ENCODE measurements at places on chromosomes 3 and 15.

DNA sequence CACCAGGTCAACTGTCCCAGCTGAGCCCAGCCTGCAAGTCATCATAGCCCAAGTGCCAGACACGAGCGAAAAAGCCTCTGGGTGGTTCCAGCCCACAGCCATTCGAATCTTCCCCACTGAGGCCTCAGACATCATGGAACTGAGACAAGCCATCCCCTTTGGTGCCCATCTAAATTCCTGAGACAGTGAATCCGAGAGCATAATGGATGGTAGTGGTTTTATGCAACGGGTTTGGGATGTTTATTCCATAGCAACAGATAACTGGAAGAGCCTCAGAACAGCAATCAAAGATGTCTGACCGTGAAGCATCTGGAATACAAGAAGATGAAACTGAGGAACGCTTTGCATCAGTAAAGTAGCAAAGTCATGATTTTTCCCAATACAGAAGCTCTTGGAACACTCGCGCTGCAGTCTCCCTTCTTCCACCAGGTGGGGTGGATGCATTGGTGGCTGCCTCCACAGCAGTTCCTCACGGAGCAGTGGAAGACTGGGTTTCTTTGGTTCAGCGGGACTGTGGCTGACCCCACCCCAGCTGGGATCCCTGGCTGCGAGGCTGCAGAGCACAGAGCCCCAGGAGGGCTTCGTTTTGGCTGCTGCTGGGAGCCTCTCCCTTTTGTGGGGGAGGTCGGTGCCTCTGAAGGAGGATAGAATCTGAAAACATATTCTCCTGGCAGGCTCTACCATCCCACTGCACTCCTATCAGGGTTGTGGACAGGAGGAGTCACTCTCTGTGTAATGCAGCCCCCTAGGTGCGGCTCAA, 26.4 kb upstream of the PDE8A start:
- peak; percentile 70 for DNase-seq

DNA sequence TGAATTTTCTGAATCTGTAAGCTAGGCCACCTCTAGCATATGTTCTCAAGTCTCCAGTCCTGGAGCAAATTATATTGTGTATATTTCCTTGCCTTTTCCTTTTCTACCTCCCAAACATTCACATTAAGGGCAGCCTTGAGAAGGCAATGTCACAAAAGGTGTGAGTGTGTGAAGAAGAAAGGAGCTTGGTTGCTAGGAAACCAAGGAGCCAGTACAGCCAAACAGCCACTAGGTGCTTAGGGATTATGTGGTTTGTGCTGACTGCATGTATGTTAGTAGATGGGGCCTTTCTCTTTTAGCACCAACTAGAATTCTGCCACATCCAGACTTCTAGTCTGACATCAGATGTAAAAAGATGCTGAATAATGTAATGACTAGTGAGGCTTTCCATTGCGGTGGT, 118.8 kb upstream of the DAZL start:
- DNase-seq = peak; percentile 4

DNA sequence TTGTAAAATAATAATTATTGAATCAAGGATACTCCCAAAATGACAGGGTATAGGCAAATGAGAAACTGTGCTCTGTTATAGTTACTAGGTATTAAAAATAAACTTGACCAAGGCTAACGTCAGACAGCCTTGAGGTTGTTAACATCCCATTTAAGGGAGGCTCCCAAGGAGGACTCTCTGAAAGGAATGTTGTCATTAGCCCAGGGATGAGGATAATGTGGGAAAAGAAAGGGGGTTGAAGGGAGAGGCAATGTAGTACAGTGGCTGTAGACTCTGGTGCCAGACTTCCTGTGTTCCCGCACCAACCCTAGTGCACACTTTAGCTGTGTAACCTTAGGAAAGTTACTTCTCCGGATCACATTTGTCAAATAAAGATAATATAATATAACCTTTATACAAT, 47.0 kb upstream of the RARB start:
- no peak for DNase-seq

GRCh38 chr3:105436687-105437086, 70.0 kb downstream of the ALCAM start:
- no peak for DNase-seq

GRCh38 chr3:42254566-42254965, 11.4 kb downstream of the CCK start:
- no peak for DNase-seq
